SIG-M5 (cell line): ENCODE measurements at places on chromosomes 12 and 14.
A peak's percentile ranks its signal among the peaks of the same experiment; 100 is the strongest.

DNA sequence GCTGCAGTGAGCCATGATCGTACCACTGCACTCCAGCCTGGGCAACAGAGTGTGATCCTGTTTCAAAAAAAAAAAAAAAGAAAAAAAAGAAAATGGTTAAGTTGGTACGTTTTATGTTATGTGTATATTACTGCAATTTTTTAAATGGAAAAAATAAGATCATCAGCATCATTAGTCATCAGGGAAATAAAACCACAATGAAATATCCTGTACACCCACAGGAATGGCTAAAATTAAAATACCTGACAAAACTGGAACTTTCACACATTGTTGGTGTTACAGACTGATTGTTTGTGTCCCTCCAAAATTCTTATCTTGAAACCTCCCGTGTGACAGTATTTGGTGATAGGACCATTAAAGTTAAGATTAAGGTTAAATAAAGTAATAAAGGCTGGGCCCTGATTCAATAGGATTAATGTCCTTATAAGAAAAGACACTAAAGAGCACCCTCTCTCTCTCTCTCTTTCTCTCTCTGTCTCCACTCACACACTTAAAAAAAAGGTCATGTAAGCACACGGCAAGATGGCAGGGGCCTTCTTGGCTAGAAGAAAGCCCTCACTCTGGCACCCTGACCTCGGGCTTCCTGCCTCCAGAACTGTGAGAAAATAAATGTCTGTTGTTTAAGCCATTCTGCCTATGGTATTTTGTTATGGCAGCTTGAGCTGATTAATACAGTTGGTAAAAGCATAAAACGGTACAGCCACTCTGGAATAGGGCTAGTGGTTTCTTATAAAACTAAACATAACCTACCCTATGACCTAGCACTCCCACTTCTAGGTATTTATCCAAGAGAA, 48.3 kb upstream of the ZFP36L1 start:
- DNase-seq, result no peak

DNA sequence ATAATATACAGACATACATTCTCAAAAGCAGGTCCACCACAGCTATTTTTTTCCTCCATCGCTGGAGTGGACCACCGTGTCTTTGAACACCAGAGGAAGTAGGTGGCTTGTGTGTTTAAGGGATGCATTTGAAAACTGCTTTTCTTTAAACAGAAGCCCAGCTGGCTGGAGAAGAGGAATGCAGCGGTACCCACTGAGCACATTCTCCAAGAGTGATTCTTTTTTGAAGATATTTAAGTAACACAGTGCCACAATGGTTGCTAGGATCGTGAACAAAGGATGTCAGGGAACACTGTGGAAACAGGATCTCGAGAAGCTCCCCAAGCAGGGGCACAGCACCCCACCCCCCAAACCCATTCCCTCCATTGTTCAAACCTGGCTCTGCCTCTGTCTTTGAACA, 286.6 kb upstream of the PWP1 start:
- DNase-seq, result no peak

- DNase-seq, result no peak
These were observed 43.5 kb upstream of the FKBP4 start for GRCh38 chr12:2751230-2751629.

DNA sequence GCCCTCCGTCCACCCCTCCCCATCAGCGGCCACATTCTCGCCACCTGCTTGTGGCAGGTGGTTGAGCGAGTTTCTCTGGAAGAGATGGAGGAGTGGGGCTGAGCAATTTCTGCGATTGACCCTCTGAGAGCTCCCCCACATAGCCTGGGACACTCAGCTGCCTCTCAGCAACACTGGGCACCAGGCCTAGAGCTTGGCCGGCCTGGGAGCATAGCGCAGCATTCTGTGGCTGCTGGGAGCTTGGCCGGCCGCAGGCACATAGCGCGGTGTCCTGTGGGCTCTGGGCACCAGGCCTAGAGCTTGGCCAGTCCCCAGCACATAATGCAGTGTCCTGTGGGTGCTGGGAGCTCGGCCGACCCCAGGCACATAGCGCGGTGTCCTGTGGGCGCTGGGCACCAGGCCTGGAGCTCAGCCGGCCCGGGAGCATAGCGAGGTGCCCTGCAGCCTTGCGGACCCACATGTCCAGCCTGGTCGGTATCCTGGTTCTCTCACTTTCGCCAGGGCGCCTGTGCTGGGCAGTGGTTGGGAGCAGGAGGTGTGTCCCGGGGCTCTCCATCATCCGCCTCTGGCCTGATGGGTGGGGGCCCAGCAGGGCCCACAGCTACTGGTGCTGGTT, 43.8 kb downstream of the LRCOL1 start:
- no peak for DNase-seq

GRCh38 chr14:96086032-96086431, 46.9 kb downstream of the C14orf132 start:
- no peak for DNase-seq

DNA sequence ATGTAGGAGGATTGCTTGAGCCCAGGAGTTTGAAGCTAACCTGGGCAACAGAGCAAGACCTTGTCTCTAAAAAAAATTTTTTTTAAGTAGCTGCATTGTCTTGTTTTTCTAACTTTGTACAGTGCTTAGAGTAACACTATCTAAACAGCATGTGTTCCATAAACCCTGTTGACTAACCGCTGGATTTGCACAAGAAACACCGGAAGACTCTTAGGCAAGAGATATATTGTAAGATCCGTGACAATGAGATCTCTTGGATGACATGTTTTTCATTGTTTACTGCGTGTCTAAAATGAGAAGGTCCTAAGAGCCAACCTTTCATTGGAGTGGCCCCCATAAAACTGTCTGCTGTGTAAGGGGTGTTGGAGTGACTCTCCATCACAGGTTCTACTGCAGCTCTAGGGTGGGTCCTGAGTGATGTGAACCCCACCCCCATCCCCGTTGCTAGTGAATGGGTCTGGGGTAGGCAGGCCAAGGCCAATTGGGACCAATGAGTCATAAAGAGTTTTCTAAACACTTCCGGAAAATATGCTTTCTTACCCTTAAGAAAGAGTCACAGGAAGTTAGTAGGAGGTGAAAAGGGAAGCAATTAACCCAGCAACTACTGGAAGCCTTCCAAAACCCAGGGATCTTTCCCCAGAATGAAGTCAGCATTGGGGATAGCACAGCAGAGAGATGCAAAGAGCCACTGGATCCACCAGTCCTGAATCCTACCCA, 24.3 kb upstream of the PCNX1 start:
- DNase-seq, result peak; percentile 89

DNA sequence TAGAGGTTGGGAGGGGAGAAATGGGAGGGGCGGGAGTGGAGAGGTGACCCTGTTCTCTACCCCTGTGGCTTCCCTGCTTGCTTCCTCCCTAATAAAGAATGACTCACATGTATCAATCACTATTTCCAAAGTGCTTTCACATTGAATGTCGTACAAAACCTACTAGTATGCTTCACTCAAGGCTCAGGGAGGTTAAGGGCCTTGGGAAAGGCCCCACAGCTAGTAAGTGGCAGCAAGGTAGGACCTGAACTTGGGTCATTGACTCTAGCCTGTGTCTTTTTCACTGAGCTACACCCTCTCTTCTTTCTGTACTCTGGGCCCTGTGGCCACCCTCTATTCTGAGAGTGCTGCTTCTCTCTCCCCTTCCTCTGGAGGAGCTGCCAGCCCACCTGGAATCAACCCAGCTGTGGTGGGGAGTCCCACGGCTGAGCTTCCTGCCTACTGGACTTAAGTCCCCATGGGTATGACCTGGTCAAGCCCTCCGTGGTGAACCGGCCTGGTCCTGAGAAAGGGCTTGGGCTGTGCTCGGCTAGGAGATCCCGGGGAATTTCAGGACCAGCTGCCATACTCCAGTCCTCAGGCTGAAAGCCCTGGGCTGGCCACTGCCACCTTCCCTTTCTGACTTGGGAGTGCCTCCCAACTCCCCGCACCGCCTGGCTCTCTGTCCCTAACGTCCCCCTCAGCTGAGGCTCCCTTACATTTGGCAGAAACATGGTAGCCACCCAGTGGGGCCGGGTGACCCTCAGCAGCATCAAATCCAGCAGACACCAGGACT, 13.0 kb downstream of the SLC48A1 start:
- no peak for DNase-seq

DNA sequence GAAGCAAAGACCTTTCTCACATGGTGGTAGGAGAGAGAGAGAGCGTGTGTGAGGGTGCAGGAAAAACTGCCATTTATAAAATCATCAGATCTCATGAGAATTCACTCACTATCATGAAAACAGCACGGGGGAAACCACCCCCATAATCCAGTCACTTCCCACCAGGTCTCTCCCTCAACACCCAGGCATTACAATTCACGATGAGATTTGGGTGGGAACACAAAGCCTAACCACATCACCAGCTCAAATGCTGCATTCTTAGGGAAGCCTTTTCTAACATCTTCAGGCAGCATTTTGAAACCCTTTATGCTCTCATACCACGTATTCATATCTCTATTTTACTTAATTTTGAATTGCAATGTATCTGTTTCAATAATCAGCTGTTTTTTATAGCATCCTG, 165.9 kb downstream of the TMTC3 start:
- no peak for DNase-seq
